ENCODE measurements at places on chromosomes 6 and 20.

DNA sequence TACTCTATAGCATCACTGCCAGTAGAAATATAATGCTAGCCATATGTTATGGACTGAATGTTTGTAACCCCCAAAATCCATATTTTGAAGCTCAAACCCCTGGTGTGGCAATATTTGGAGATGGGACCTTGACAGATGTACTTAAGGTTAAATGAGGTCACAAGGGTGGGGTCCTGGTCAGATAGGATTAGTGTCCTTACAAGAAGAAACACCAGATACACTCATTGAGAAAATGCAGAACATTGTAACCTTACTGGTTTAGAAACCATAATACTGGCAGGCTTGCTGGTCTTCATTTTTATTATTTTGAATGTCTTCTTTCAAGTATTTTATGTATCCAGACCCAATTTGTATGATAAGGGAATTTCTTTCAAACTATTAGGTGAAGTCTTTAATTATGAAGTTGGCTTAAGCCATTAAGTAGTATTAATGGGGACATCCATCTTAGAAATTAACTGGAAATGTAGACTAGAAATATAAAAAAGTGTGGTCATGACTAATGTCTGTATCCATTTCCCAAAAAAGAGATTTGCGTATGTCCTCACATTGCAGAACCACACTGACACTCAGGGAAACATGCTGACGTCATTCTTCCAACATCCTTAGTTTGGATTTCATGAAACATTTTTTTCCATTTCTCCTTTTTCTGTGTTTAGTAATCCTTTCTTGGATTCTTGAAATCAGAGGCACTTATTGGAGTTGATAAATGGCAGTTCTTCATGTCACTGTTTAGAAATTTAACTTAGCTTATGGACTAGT, 32.4 kb downstream of the SLC16A10 start:
- no peak for DNase-seq

GRCh38 chr6:100099189-100100074, 105.4 kb upstream of the MCHR2 start:
- DNase-seq: no peak

DNA sequence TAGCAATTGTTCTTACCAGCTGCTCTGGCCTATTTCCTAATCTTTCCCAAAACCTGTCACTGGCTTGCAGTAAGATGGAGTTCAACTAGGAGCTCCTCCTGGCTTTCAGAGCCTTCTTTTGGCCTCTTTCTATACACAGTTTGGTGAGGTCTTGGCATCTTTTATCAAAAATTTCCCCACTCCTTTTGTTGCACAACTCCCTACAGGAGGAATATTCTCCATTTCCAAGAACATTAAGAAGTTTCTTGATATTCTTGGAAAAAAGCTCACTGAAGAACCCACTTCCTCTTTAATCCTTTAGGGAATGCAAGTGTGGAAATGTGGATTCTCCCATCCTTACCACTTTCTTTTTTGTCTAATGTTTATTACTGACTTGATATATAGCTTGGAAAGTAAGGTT, 171.3 kb upstream of the KCNK16 start:
- no peak for DNase-seq

DNA sequence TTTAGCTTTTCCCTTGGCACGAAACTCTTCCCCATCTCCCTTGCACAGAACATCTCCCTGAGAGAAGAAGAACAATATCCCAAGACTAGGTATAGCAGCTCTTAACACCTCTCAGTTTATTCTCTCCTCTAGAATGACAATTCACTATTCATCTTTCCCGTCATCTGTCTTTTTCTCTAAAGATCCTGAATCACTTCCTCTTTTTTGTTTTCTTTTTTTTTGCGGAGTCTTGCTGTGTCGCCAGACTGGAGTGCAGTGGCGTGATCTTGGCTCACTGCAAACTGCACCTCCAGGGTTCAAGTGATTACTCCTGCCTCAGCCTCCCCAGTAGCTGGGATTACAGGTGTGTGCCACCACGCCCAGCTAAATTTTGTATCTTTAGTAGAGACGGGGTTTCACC, 574.4 kb upstream of the MAP3K7 start:
- DNase-seq: no peak

DNA sequence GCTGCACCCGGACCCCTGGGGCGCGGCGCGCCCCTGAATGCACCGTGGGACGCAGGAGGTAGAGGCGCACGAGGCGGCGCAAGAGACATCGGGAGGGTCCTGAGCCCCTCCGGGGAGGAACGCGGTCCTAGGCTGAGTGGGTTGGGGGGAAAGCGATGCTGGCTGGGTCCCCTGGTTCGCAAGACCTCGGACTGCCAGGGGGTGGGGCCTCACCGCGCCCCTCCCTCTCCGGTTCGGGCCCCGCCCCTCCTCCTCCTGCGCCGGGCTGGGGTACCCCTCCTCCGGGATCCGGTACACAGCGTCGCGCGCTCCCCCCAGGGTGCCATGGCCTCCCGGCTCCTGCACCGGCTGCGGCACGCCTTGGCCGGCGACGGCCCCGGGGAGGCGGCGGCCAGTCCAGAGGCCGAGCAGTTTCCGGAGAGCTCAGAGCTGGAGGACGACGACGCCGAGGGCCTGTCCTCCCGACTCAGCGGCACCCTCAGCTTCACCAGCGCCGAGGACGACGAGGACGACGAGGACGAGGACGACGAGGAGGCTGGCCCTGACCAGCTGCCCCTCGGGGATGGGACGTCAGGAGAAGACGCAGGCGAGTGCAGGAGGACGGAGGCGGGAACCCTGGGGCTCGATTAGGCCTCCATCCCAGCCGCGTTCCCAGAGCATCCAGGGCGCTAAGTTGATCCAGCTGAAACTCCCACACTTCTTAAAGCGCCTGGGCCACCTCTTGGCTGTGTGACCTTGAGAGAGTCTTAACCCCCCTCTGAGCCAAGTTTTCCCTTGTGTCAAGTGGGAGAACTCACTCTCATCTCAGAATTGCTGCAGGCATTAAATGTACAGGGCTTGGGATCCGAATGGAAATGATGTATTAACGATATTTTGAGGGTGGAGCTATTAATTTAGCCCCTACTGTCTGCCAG, 541 bp downstream of the SNX21 start:
- DNase-seq: peak; percentile 89

DNA sequence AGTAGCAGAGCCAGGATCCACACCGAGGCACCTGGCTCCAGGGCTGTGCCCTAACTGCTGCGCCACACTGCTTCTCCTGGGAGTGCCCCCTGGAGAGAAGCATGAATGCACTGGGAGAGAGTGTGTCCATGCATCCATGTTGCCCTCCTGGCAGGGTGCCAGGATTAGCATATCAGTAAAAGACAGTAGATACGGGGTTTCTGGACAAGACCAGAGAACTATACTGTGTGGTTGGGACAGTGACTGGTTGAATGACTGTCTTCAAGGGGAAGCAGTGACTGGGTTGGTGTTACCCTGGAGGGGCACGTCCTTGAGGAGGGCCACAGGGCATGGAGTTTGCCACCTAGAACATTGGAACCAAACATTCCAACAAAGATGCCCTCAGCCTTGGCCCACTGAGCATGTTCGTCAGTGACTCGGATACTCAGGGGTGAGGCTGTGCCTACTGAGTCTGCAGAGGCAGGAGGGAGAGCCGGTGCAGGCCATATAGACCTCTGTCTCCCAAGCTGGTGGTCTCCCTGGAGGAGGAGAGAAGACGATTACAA, 288.8 kb downstream of the CDC5L start:
- DNase-seq: peak; percentile 11

DNA sequence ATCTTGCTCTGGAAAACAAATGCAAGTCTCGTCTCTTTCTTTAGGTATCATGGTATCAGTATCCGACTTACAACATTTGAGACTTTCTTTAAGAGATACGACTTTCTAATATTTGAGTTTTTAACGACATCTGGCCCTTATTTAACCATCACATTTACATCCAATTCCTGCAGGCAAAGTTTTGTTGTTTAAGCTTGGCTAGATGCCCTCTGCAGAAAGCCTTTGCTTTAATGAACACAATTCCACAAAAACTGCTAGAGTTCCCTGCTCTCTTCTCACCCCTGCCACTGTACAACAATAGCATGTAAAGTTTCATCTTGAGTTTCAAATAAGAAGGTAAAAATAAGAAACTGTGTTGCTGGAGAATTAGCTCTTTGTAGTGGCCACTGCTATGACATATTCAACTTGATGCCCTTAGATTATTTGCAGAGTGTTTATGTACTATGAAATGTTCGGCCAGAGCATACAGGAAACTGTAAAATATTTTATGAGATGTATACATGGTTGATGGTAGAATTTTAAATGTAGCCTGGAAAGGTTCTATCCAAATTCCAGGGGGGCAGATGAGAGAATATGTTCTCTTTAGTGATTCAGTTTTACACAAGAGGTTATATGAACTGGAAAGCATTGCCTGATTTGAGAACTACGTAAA, 438.6 kb downstream of the CDC5L start:
- DNase-seq: no peak

Measured in H9 (cell line).